ENCODE measurements at places on chromosomes 1 and 21. TPM values are rescaled to one million over a fixed set of nuclear protein-coding genes. Genes with fewer than 3 reads are reported as not detected.

The SHISA4 gene
- 2.2 TPM for total RNA-seq

The LRRC38 gene
- not detected for total RNA-seq

- DNase-seq: no peak
Measured at GRCh38 chr1:212979340-212980122, 29.2 kb downstream of the VASH2 start.

DNA sequence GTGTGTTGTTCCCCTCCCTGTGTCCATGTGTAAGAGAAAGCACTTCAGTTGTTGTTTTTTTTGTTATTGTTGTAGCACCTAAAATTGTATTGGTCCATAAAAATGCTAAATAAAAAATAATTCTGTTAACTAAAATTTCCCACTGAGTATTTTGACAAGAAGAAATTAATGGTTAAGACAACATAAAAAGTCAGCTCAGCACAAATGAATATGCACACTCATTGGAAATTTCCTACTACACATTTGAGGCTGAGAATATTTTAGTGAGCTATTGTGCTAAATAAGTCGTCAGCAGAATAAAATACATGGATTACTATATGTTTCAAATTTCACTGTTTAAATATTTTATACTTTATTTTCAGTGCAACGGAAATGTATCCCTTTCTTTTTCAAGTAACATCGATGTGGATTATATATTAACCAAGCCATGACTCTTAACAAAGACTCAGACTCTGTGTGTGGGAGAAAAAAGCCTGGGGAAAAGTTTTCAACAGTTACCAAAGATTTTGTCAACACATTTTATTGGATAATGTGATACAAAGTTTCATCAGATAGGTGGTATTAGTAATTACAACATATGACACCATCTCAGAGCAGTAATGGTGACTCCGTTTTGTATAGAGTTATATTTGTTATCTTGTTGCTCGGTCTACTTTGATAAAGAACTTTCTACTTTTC lies 63.4 kb downstream of the LYPLAL1 start:
- DNase-seq: no peak

DNA sequence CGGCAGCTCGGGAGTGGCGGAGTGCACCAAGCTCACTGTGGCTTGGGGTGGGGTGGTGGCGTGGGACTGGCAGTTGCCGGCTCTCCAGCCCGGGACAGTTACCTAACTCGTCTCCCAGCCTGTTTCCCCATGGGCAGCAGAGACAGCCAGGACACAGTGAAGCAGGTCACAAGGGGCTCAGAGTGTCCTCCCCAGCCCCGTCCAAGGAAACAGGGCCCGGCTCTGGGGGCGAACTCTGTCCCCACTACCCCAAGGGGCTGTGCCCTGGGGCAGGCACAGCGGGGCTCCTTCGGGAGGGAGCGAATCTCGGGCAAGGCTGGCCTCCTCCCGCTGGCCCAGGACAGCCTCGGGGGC lies 759 bp downstream of the GPR157 start:
- peak; percentile 59 for DNase-seq

DNA sequence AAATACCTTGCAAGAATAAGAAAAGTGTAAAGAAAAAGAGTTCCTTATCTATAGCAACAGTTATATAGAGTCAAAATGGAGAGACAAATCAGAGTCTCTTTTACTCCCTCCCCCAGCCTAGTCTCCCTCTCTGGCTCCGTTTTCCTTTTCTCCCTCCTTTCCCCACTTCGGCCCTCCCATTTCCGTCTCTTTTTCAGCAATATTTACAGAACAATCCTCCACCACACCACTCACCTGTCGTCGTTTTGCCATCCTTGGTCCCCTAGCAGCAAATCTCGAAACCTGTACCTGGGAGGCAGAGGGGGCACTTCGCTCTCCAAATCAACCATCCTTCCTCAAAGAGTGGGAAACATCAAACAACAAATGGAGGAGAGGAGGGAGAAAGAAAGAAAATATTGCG lies 259 bp downstream of the KCNT2 start:
- no peak for DNase-seq

DNA sequence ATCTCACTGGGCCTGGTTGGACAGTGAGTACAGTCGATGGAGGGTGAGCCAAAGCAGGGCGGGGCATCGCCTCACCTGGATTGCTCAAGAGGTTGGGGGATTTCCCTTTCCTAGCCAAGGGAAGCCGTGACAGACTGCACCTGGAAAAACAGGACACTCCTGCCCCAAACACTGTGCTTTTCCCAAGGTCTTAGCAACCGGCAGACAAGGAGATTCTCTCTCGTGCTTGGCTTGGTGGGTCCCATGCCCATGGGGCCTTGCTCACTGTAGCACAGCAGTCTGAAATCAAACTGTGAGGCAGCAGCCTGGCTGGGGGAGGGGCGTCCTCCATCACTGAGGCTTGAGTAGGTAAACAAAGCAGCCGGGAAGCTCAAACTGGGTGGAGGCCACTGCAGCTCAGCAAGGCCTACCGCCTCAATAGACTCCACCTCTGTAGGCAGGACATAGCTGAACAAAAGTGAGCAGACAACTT lies 11.3 kb downstream of the C1orf105 start:
- peak; percentile 75 for DNase-seq

DNA sequence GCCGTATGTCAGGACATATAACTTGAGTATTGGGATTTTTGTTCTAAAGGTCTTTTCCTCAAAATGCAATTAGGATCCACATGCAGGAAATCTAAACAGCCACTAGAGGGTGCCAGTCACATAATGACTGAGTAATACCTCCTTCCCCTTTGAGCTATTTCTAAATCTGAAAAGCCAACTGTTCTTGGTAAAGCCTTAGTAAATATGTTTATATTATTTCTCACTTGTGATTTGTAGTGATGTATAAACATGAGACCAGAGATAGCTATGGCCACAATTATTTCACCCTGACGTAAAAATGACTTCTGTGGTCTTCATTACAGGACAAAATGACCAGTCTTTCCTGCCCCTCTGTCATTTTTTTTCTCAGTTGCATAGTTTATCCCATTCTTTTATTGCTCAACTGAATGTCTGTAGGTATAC lies 41.0 kb upstream of the DR1 start:
- peak; percentile 49 for DNase-seq

GRCh38 chr21:34810786-34811185 lies 142.0 kb downstream of the CLIC6 start:
- DNase-seq: no peak

DNA sequence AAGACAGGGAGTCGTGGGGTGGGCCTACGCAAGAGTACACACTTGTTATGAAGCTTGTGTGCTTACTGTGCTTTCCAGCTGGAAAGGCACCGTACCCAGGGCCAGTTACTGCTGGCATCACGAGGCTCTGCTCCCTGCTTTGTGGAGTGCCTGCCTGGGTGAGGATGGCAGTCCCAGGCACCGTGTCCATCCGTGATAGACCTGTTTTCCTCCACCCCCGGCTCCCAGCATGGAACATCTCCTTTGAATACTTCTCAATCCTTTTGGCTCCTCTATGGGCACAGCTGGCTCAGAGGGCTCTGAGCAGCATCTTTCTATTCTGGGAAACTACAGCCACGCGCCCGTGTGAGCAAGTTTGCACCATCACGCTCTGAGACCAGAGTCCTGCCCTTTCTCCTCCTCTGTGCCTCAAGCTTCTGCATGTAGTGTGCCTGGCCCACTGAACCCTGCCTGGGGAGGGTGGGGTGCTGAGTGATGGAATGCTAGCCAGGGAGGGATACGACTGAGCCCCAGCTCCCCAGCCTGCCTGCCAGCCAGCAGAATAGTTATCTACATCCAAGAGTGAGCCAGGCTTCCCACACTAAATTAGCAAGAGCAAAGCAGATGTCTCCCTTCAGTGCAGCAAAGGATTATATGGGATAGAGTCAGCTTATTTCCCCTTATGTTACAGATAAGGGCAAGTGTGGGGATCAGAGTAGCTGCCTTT lies 7.1 kb upstream of the TNR start:
- DNase-seq: no peak

All from transverse colon (tissue), 4 donors.